ENCODE measurements at places on chromosomes 12 and 14.

DNA sequence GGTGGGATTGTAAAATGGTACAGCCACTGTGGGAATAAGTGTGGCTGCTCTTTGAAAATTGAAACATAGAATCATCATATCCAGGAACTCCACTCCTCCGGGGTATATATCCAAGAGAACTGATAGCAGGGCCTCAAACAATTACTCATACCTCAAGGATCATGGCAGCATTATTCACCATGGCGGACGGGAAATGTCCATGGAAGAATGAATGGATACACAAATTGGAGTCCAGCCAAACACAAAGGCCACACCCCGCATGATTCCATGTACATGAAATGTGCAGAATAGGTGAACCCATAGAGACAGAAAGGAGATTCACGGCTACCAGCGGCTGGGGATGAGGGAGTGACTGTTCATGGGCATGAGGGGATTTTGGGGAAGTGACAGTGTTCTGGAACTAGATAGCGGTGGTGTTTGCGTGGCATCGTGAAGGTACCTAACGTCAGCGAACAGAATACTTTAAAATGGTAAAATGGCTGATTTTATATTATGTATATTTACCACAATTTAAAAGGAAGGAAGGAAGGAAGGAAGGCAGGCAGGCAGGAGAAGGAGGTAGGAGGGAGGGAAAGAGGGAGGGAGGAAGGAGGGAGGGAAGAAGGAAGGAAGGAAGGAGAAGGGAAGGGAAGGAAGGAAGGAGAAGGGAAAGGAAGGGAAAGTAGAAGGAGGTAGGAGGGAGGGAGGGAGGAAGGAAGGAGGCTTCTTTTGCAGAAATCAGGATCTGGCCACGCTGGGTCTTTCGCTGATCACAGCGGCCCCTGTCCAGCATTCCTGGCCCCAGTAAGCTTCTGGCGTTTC lies 14.1 kb upstream of the NCOR2 start:
- DNase-seq: no peak

GRCh38 chr12:51409846-51410245 lies 14.8 kb upstream of the SLC4A8 start:
- DNase-seq: no peak

- no peak for DNase-seq
These were observed 22.8 kb upstream of the FBXO34 start for GRCh38 chr14:55248411-55248810.

- DNase-seq: no peak
These were observed 144.8 kb downstream of the PIWIL1 start for GRCh38 chr12:130482448-130482847.

DNA sequence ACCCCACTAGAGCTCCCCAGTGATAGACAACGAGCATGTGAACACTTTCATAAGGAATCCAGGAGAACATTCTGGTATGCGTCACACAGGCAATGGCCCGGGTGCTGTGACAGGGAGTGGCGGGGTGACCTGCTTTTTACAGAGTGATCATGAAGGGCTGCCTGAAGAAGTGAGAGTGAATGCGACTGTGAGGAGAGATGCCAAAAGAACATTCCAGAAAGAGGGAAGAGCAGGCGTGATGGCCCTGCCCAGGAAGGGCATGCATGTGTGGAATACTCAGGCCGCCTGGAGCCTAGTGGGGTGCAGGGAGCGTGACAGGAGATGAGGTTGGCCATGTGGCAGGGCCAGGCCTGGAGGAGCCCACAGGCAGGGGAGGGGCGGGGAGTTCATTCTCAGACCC lies 53.8 kb downstream of the FZD10 start:
- no peak for DNase-seq

DNA sequence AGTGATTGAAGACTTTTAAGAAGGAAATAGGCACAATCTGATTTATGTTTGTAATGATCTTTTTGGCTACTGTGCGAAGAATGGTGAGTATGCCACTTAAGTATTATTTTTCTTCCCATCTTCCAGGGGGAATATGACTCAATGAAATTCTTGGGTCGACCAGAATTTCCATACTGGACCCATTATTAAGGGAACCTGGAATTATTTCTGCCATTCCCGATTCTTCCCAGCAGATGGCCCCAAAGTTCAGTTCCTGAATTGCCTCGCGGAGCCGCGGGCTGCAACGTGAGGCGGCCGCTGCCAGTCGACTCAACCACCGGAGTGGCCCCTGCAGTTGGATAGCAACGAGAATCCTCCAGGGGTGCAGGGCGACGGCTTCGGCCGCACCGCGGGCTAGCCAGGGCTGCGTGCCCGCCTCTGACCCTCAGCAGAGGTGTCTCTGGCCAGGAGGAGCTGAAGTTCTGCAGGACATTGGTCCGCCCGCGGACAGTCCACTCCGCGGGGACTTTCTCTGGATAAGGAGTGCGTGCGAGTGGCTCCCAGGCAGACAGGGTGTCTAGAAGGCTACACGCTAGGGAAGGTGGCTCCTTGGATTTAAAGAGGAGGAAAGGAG lies 628 bp upstream of the TSHR start:
- DNase-seq: peak; percentile 73

DNA sequence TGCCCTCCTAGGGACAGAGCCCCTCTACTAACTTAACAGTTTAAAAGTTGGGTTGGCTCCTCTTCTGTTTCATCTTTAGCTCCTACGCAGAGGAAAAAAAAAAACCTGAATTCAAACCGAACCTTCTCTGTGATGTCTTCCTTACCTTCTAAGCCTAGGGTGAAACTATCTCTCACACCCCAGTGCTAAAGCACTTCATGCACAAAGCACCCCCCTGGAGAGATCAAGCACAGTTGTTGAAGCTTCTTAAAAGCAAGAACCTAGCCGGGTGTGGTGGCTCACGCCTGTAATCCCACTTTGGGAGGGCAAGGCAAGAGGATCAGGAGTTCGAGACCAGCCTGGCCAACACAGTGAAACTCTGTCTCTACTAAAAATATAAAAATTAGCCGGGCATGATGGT lies 37.6 kb downstream of the CORO1C start:
- DNase-seq: no peak

- DNase-seq: no peak
These were observed 521 bp upstream of the PIP4K2C start for GRCh38 chr12:57590479-57590863.

DNA sequence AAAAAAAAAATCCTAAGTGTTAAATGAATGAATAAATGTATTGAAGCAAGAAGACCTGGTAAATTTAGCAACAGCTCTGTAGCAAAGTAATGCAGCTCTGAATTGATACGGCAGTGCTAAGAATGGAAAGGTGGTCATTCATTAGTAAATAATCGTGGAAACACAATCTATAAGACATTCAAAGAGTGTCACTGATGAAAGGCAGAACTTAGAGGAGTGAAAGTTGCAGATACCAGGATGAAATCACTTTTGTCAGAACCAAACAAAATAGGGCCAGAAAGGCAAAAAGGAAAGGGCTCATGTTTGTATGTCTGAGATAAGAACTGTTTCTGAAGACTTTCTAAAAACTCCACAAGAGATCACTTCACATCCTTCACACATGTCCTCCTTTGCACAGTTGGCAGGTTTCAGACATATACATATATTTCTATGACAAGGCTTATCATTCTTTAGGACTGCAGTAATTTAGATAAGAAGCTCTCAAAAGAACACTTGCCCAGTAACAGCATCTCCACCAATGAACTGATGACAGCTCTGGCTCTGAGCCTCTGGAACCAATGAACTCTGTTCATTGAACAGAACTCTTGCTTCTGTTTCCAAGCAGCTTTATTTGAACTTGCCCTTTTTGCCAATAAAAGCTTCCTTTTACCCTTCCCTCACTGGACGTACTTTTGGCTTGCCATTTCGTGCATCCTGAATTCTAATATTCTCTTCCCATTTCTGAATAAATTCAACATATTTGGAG lies 4.2 kb upstream of the LRR1 start:
- DNase-seq: no peak

DNA sequence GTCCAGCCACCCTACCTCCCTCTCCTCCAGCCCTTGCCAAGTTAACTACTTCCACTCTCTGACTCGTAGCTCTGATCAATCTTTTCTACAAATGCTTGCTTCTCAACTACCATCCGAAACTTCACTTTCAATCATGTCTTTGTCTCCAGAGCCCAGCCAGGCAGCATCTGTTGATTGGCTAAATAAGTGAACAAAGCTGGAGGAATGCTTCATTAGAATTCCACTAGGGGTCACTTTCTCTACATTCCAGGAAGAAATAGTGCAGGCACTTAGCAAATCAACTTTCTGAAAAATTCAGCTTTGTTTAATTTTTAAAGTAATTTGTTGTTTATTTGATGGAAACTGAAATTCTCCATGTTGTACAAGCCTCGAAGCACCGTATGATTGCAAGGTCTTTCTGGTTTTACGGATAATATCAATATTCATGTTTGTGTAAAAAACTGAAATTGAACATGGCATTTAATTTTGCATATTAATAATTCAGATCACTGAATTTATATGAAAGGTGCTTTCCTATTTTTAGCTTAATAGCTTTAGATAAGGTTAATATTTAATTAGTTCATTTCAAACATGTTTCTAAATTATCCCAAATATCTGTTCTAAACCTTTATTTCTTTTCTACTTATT lies 32.4 kb upstream of the HELB start:
- peak; percentile 31 for DNase-seq

GRCh38 chr12:25377469-25378177 lies 126.9 kb upstream of the KRAS start:
- no peak for DNase-seq

- DNase-seq: no peak
These were observed 17.3 kb downstream of the KITLG start for GRCh38 chr12:88562846-88563582.

DNA sequence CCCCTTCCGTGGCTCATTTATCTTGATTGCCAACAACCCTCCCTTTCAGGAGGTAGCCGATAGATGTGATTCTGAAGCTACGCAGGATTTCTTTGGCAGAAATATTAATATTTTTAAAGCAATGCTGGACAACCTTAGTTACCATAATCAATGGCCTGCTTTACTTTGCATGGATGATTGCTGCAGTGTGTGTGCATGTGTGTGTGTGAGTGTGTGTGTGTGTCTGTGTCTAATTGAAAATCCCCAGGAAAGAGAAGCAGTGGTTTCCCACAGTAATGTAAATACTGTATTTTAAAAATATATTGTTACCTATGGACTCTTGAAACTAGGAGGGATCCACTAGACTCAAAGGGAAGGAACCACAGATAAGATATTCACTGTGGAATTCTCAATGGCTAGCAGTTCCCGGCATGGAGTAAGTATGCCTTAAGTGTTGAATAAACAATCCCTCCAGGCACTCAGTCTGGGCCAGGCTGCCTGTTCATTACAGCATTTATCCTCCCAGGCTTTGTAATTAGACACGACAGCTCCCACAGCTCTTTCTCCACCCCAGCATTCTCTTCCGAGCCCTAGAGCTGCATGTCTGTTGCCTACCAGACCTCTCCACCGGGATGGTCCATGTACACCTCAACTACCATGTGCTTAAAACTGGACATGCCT lies 22.5 kb upstream of the C14orf132 start:
- DNase-seq: no peak

DNA sequence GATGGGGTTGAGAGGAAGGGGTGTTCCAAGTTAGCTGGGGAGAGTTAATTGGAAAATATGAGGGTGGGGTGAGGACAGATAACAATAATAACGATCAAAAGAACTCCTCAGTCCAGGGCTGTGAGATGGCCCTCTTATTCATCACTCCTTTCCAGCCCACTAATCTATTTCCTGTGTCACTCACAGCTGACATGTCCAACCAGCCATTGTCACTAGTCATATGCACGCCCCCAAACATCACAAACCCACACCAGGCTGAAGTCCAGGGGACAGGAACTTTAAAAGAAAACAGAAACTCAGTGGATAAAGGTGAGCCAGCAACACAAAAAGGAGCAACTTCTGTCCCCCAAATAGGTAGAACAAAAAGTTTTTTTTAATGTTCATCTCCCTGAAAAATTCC lies 911 bp downstream of the CALCOCO1 start:
- no peak for DNase-seq

GRCh38 chr12:88944397-88944796 lies 364.1 kb upstream of the KITLG start:
- DNase-seq: no peak

- DNase-seq: peak; percentile 62
These were observed 22.1 kb downstream of the PSMC1 start for GRCh38 chr14:90278199-90279175.

DNA sequence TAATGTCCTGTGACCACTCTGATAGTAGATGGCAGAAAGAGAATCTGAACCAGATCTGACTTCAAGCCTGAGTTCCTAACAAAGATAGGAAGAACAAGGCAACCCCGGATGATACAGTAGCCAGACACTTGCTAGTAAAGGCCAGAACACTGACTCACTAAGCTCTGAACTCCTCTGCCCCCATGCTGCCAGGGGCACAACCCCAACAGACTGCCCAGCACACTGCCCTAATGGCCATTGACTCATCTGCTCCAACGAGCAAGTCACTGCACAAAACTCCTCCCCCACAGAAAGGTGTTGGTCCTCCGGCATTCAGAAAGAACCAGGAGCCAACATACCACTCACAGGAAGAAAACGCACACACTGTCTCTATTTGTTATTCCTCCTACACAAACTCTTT lies 179.6 kb upstream of the NUDT4 start:
- no peak for DNase-seq

GRCh38 chr14:66074537-66074936 lies 411.6 kb upstream of the CCDC196 start:
- no peak for DNase-seq

- DNase-seq: no peak
These were observed 7.7 kb upstream of the PPP1R13B start for GRCh38 chr14:103854822-103855733.

DNA sequence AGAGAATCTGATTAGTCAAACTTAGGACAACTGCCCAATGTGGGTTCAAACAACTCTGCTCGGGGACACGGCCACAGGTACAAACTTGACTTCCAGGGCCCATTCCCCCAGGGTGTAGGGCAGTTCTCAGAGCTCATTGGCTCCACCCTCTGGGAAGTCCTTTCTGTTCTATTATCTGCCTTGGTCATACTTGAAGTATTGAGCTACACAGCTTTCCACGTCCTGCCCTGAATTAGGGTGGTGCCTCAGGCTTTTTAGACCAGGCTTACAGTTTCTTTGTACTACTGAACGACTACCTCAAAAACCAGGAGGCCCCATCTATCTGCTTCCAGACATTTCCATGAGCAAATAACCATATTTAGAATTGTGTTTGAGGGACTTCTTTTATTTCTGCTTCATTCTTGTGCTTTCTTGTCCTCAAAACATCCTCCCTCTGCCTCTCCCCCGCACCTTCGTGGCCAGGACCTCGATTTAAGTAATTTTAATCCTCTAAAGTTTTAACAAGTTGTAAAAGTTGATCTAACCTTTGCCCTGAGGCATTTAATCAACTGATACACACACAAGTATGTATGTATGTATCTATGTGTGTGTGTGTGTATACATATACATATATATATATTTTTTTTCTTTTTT lies 281.7 kb upstream of the AMIGO2 start:
- DNase-seq: no peak

- no peak for DNase-seq
These were observed 256.9 kb downstream of the ATXN7L3B start for GRCh38 chr12:74794522-74794921.

- DNase-seq: no peak
These were observed 256.2 kb downstream of the AEBP2 start for GRCh38 chr12:19695244-19696098.

GRCh38 chr12:52073531-52074381 lies 4.0 kb downstream of the ATG101 start:
- peak; percentile 58 for DNase-seq

GRCh38 chr12:52052468-52053186 lies 1.4 kb downstream of the NR4A1 start:
- DNase-seq: no peak

- DNase-seq: no peak
These were observed 650 bp downstream of the GALC start for GRCh38 chr14:87992346-87992717.
